ENCODE measurements at places on chromosomes 5 and 9. TPM values are rescaled to one million over a fixed set of nuclear protein-coding genes. Genes with fewer than 3 reads are reported as not detected.

Gene NSA2
- 48.6 TPM for total RNA-seq

Gene MUSK
- 1.4 TPM for total RNA-seq

Gene CD72
- total RNA-seq, result 3.0 TPM

Gene SLC35A4
- 65.5 TPM for total RNA-seq

Gene TMC1
- 0.19 TPM for total RNA-seq

Gene SH3TC2
- total RNA-seq, result 2.2 TPM

Gene DDX4
- not detected for total RNA-seq

Gene SPTAN1
- 321 TPM for total RNA-seq

Gene PTGES2
- 65.3 TPM for total RNA-seq

Gene PITX1
- 5.0 TPM for total RNA-seq

Gene PROB1
- 0.58 TPM for total RNA-seq

Gene PCDHA5
- total RNA-seq, result 0.26 TPM

Gene IFNA10
- not detected for total RNA-seq

Gene NR2F1-AS1
- total RNA-seq, result 5.7 TPM

Gene LHX3
- not detected for total RNA-seq

Gene CDC25C
- total RNA-seq, result 1.3 TPM

Gene DPH7
- 24.5 TPM for total RNA-seq

Gene CARD9
- total RNA-seq, result 2.2 TPM

Gene HSPB3
- total RNA-seq, result 4.6 TPM

Gene C9orf152
- total RNA-seq, result 20.4 TPM

Gene FIBCD1
- 7.3 TPM for total RNA-seq

Gene TMEM245
- total RNA-seq, result 72.8 TPM

Gene GRIN1
- 2.6 TPM for total RNA-seq
